ENCODE measurements at places on chromosomes 3 and 15.
A peak's percentile ranks its signal among the peaks of the same experiment; 100 is the strongest.

DNA sequence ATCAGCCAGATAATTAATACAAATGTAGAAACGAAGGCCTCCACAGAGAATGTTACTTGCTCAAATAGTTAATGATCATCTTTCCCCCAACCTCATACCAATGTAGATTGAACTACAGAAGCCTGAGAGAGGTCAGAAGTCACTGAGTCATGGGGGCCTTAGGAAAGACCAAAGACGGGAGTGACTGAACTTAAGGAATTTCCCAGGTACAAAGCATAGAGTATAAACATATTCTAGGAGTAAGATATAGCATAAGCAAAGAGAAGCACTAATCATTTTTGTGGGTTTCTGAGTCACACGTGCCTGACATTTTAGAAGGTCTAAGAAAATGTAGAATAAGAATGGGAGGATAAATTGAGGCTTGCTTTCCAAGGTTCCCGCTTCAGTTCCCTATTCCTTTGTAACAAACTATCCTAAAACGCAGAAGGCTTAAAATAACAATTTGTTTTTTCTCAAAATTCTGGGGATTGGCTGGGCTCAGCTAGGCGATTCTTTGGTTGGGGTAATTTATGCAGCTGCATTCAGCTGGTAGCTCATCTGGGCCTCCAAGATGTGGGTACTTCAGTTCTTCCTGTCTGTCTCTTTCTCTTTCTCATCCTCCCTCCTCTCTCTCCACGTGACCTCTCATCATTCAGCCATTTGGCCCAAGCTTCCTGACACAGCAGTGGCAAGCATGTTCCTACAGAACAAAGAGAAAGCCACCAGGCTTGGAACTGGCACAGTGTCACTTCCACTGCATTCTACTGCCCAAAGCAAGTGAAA lies 422.6 kb downstream of the FOXP1 start:
- DNase-seq = no peak

DNA sequence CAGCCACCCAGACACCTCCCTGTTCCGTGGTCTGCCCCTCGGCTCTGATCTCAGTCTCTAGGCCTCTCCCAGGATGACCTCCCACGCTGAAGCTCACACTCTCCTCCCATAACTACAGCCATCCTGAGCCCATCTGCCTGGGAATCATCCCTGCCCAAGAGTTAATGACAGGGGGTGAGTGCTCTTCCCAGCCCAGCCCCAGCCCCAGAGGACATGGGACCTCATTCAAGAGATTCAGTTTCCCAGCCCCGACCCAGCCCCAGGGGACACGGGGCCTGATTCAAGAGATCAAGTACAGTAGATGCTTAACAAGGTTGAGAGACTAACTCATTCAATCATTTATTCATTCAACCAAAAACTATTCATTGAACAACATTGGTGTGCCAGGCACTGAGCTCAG lies 272.0 kb downstream of the XXYLT1 start:
- no peak for DNase-seq

GRCh38 chr15:45618813-45619212 lies 16.0 kb upstream of the SQOR start:
- peak; percentile 47 for DNase-seq

DNA sequence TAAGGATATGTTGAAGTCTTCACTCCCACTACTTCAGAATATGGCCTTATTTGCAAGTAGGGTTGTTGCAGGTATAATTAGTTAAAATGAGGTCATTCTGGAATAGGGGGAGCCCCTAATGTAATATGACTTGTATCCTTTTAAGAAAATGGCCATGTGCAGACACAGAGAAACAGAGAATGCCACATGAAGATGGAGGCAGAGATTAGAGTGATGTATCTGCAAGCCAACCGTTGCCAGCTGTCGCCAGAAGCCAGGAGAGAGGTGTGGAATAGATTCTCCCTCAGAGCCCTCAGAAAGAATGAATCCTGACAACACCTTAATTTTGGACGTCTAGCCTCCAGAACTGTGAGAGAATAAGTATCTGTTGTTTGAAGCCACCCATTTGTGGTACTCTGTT lies 11.3 kb upstream of the TRANK1 start:
- DNase-seq = no peak

DNA sequence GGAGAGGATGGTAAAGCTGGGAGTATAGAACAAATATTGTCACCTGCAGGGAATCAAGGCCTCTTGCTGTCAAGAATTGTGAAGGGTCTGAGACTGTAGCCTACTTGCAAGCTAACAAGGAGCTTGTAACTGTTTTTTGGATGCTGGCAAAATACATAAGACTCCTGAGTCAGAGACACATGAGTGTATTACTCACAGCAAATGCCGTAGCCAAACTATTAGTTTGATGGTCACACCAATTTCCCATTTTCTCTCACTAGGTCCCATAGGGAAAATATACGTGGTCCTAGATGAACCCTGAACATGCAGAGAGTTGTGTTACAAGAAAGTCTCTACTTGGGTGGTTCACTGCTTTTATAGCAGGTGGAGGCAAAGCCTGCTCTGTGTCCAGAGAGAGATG lies 44.7 kb upstream of the LIPC start:
- DNase-seq = no peak
